ENCODE measurements at places on chromosomes 1 and 21.

DNA sequence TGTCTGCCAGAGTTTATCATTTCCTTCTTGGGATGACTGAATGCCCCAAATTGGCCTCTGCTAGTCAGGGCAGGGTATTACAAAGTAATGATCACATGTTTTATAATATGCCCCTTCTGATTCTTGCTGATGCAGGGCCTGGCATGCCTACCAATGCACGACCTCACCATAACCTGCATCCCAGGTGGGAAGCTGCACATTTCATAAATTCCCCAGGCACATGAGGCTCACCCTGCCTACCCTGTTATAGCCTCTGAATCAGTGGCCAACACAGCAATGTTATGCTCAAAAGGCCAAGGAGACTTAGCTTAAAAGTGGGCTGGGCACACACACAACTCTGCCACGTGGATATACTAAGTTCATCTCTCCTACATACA lies 28.0 kb upstream of the XPR1 start:
- DNase-seq = no peak

DNA sequence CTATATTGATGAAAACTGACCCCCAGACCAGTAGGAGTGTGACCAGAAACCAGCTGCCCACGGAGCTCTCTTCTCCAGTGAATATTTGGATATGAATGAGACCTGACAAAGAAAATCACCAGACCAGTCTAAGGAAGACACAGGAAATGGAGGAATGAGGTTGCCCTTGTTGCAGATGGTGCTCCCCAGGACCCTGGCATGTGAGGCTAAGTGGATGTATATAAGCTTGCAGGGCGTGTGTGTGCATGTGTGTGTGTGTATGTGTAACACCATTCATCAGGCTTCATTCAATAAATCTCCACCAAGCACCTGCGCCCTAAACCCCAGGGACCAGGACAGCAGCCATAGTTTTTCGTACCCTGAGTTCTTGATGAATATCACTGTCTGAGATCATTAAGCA lies 14.4 kb downstream of the PHLDA3 start:
- no peak for DNase-seq

DNA sequence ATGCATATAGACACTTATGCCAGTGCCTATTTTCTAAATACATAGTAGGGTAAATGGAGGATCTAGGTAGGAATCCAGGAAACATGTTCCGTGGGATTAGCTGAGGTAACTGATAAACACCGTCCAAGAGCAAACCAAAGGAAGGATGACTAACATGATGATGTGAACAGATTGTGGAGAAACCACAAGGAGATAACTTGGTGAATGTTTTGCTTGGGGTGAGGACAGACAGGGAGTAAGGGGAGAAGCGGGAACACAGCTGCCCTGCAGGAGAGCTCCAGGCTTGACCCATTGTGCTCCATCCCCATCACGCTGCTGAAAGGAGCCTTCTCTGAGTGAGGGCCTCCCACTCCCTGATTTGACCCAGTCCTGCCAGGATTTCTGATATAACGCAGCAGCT lies 87.0 kb upstream of the ZC3H11B start:
- peak; percentile 94 for DNase-seq

- peak; percentile 90 for DNase-seq
Measured at GRCh38 chr1:83929184-83929583, 69.7 kb downstream of the TTLL7 start.

DNA sequence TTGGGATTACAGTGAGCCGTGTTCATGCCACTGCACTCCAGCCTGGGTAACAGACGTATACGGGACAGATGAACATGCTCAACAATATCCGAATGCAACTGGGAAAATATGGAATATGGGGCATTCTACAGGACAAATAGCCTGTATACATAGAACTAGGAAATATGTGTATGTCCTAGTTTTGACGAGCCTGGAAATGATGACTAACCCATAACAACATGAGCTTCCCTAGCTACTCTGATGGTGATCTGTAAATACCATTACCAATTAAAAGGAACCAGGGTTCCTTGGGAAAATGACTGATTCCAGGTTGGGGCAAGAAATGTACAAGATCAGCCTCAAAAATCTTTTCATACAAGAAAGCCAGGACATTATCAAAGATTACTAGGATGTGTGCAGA lies 42.8 kb upstream of the ARTN start:
- peak; percentile 58 for DNase-seq

GRCh38 chr1:234941321-234942011 lies 187.2 kb downstream of the TOMM20 start:
- no peak for DNase-seq

- DNase-seq = peak; percentile 75
Measured at GRCh38 chr1:205493241-205494085, 11.0 kb upstream of the CDK18 start.

GRCh38 chr21:42513985-42514882 lies 582 bp downstream of the SLC37A1 start:
- peak; percentile 10 for DNase-seq

GRCh38 chr1:51736702-51737101 lies 119.8 kb downstream of the OSBPL9 start:
- peak; percentile 88 for DNase-seq

- peak; percentile 63 for DNase-seq
Measured at GRCh38 chr1:29280409-29281131, 44.2 kb downstream of the PTPRU start.
